ENCODE measurements at places on chromosomes 5 and 9.
A peak's percentile ranks its signal among the peaks of the same experiment; 100 is the strongest.

DNA sequence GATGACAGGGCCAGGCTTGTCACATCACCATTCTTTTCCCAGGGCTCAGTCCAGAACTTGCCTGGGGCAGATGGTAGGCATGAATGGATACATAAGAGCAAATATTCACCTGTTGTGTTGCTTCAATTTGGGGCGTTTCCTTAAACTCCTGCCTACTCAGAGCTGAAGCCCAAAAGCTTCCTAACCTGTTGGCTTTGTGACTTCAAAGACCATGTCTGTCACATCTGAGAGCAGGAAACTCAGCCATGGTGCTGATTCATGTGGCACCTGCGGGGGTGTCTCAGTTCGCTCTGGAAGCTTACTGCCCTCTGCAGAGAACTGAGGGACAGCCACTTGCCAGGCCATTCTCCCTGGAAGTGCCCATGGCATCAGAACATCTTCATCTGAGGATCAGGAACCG, 246.6 kb downstream of the HSPA4 start:
- no peak for DNase-seq

- DNase-seq: no peak
These were observed 1.6 kb upstream of the PRDM6 start for GRCh38 chr5:123087173-123088030.

DNA sequence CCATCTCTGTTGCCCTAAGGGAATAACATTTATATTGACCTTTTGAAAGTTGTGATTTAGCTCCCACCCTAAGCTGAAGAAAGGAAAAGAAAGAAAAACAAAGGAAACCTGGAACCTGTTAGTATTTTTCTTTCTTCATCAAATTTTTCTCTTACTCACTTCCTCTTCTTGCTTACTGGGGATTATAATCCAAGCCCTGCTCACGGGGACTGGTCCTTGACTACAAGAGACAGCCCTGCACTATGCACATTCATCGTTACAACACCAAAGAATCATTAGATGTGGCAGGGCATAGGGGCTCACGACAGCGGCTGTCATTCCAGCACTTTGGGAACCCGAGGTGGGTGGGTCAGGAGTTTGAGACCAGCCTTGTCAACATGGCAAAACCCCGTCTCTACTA, 37.8 kb upstream of the LPAR1 start:
- DNase-seq: no peak

GRCh38 chr5:65830856-65831255, 95.5 kb upstream of the ERBIN start:
- DNase-seq: peak; percentile 25

DNA sequence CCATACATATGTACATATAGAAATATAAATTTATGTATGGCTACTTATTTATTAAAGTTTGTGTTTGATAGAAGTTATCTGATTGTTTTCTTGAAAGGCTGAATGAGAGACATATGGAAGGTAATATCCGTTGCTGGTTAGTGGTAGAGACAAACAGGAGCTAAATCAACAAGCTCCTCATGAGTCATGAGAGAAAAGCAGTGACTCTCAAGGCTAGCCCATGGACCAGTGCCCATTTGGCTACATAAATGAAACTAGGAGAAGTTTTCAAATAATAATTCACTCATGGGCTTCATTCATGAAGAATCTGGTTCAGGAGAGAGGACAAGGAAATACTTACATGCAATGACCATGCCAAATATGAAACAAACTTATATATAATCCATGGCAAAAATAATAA, 504.5 kb upstream of the ITGA1 start:
- no peak for DNase-seq

Data from anterior cingulate cortex (tissue), 58 donors.